ENCODE measurements at places on chromosomes 13 and 19. TPM values are rescaled to one million over a fixed set of nuclear protein-coding genes. Genes with fewer than 3 reads are reported as not detected.

The IGSF23 gene
- 2.3 TPM for total RNA-seq

The ADGRE3 gene
- not detected for total RNA-seq

GRCh38 chr13:38462605-38463004 lies 113.0 kb downstream of the UFM1 start:
- no peak for DNase-seq

The LRRC63 gene
- not detected for total RNA-seq

The CEACAM20 gene
- total RNA-seq, result not detected

Data from HepG2 (cell line).